Temporal lobe (tissue), 4 donors: ENCODE measurements at places on chromosomes 7 and 10. TPM values are rescaled to one million over a fixed set of nuclear protein-coding genes. Genes with fewer than 3 reads are reported as not detected.

TAS2R5 gene
- total RNA-seq = 1.5 TPM

ETV1 gene
- total RNA-seq = 34.4 TPM

JAKMIP3 gene
- 4.7 TPM for total RNA-seq

C10orf95 gene
- total RNA-seq = under 0.01 TPM

CYP2C19 gene
- 0.25 TPM for total RNA-seq

POU6F2 gene
- total RNA-seq = 3.7 TPM

TSPAN12 gene
- 3.9 TPM for total RNA-seq

CYP2C9 gene
- total RNA-seq = 0.25 TPM

OGDHL gene
- total RNA-seq = 3.9 TPM

SPDYE5 gene
- total RNA-seq = not detected

KCP gene
- total RNA-seq = 0.25 TPM

TMEM225B gene
- total RNA-seq = 0.49 TPM

CDHR1 gene
- total RNA-seq = 4.2 TPM

GNAT3 gene
- not detected for total RNA-seq

EPC1 gene
- total RNA-seq = 70.6 TPM

TMEM178B gene
- total RNA-seq = 64.7 TPM

SSC4D gene
- total RNA-seq = 1.2 TPM

VGF gene
- 10.1 TPM for total RNA-seq

CUL2 gene
- 45.0 TPM for total RNA-seq

SERPINE1 gene
- total RNA-seq = 0.74 TPM

FOXP2 gene
- total RNA-seq = 19.2 TPM

MRC1 gene
- 2.0 TPM for total RNA-seq
